ENCODE measurements at places on chromosomes 3 and 15.

GRCh38 chr15:51114437-51115119, 19.9 kb upstream of the TNFAIP8L3 start:
- no peak for DNase-seq

GRCh38 chr3:43692085-43692855, 1.5 kb downstream of the ABHD5 start:
- DNase-seq = no peak

GRCh38 chr3:150970665-150971324, 1.7 kb downstream of the CLRN1 start:
- DNase-seq = no peak

- no peak for DNase-seq
Observed at GRCh38 chr15:62495670-62496614, 330.9 kb upstream of the C2CD4B start.

GRCh38 chr3:147937341-147937740, 528.2 kb downstream of the ZIC1 start:
- no peak for DNase-seq

- no peak for DNase-seq
Observed at GRCh38 chr15:64690578-64691296, 84.7 kb downstream of the RBPMS2 start.

- DNase-seq = no peak
Observed at GRCh38 chr3:39254806-39255449, 24.9 kb downstream of the CX3CR1 start.

DNA sequence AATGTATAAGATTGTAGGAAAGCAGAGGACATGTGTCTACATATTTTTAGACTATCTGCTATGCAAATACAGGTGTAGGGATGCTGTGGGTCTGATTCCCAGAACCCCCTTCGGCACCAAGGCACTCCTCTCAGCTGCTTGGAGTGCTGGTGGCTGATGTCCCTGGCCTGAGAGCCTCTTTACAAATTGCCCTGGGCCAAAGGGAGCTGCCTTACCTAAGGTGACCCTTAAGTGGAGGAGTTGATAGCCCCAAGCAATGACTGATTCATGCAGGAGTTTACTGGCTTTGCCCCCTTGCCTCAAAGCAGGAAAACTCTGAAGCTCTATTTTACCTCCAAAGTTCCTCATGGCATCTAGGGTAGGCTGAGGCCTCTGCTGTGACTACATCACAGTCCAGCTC, 83.0 kb downstream of the ZNF385D start:
- no peak for DNase-seq

DNA sequence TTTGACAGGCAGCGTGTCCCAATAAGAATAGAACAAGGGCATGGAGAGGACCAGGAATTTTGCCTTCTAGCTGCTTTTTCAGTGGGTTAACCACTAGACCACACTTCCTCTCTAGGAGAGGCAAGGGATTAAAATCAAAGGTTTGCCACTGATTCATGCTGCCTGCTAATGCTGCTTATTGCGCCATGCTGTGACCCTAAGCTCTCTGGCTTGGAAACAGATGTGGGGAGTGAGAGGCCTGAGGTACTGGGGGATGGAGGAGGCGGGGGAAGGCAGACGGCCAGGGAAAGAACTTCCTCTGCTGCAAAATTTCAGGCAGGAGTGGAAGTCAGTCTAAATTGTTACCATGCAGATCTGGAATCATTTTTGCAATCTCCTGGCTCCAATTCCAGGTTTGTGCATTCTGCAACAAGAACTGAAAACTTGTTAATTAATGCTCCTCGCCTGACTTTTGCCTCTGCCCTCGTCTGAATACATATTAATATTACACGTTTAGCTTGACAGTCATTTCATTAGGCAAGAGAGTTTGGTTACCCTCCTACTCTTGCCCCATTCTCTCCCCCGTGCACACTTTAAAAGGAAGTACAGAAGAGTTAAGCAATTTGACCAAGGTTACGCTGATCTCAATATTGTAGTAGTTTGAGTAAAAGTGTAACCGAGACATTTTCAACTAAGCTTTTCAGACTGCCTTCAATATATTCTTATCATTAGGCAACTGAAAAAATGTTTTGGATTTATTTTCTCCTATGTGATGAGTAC, 121.7 kb upstream of the SPRED1 start:
- no peak for DNase-seq

GRCh38 chr3:177459401-177459800, 262.1 kb upstream of the TBL1XR1 start:
- no peak for DNase-seq

- DNase-seq = no peak
Observed at GRCh38 chr15:90530250-90531051, 728 bp downstream of the CRTC3 start.

- no peak for DNase-seq
Observed at GRCh38 chr15:77224352-77224751, 153.4 kb upstream of the TSPAN3 start.

DNA sequence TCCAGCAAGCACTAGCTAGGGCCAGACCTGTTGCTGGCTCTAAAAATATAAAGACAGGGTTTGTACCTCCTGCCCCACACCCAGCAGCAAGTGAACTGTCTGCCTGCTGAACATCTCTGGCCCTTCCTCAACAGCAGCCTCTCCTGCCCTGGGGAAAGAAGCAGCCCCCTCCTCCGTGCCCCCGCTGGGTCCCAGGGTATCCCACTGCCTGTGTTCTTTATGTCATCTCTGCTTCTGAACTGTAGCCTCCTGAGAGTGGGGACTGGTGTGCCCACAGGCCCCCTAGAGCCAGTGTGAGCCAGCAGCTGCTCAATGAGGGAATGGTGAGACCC, 54.5 kb downstream of the ACAD9 start:
- DNase-seq = no peak

GRCh38 chr3:177367788-177368187, 170.5 kb upstream of the TBL1XR1 start:
- DNase-seq = no peak

- no peak for DNase-seq
Observed at GRCh38 chr3:99094606-99095005, 193.1 kb upstream of the DCBLD2 start.

DNA sequence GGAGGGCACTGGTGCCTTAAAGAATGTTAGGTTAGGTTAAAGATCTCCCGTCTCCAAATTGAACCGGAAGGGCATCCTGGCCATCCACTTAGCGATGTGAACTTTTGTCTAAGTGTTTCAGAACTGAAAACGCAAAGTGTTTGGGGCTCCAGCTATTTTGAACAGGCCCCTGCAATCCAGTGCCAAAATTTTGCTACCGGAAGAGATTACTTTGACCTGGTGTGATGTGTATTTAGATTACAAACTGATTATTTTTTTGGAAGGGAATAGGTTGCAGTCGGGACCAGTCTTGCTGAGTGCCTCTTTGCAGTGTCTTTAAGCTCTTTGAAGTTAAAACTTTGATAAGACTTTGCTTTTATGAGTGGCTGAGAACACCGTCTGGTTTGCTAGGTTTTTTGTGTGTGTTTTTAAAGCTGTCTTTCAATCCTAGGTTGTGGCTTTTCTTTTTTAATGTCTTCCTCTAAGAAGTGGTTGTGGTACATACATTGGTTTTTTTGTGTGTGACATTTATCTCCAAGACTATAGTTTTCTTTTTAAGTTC, 179.6 kb downstream of the OR4M2 start:
- no peak for DNase-seq

DNA sequence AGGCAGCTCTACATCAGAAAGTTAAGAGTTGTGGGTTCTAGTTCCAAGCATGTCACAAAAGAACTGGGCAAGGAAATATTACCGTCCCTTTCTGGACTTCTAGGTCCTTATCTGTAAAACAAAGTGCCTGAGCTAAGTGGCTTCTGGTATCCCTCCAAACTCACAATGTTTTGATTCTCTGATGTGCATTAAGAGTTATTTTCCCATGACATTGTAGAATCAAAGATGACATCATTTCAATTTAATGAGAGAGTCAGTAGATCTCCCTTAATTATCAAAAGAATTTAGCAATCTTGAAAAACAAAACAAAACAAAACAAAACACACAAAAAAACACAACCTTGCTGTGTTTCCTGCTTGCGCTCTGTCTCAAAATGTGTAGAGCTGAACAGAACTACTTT, 88.7 kb downstream of the DUT start:
- DNase-seq = no peak

- no peak for DNase-seq
Observed at GRCh38 chr3:56769116-56769707, 32.5 kb downstream of the ARHGEF3 start.

- DNase-seq = no peak
Observed at GRCh38 chr15:64134345-64134829, 17.1 kb upstream of the SNX22 start.

DNA sequence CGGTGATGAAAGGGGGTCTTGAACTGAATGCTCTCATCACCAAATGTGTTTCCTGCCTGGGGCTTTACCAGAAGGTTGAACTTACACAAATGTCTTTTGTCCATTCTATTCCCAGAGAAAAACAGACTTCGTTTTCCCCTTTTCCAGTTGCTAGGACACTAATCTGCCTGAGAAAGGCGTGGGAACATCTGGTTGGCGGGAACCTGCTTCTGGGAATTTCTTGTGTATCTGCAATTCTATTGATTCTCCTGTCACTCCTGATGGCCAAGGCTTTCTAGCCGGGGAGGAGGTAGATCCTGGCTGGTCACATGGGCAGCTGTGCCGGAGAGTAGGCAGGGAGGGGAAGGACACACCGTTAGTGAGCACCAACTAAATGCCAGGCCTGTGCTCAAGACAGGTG, 31.1 kb upstream of the CCDC174 start:
- no peak for DNase-seq

- no peak for DNase-seq
Observed at GRCh38 chr3:127802606-127803005, 19.7 kb downstream of the MGLL start.

DNA sequence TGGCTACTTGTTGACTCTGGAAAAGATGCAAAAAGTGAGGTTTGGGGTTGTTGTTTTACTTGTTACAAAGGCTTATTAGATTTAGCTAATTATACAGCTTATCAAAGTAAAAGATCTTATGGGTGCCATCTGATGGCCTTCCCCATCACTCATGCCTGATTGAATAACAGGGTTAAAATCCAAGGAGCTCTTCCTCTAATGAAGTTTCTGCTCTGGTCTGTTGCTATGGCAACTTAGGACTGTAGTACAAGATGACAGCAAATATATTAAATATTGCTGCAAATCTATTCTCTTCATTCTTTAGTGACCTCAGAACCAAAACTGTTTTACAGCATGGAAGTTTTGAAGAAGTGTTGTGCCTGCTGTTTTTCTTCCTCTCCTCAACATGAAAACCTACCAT, 45.6 kb upstream of the SRGAP3 start:
- DNase-seq = no peak

GRCh38 chr3:156741935-156742334, 67.5 kb downstream of the TIPARP start:
- no peak for DNase-seq

- no peak for DNase-seq
Observed at GRCh38 chr3:57444469-57444868, 99.7 kb downstream of the DNAH12 start.

DNA sequence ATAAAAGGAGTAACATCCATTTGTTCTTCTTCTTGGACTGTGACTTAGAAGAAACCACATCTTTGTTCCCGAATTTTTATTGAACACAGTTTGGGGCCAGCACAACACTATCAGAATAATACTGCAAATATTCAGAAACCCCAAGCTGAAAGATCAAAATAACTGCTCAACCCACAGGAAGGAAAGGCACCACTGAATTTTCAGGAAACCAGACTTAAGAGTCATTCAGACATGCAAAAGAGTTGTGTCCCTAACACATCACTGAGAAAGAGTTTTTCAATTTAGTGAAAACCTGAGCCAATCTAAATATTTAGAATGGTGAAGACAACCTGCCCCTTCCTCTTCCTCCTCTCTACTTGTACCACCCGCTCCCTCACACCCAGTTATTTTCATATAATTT, 295.0 kb upstream of the RORA start:
- DNase-seq = no peak

DNA sequence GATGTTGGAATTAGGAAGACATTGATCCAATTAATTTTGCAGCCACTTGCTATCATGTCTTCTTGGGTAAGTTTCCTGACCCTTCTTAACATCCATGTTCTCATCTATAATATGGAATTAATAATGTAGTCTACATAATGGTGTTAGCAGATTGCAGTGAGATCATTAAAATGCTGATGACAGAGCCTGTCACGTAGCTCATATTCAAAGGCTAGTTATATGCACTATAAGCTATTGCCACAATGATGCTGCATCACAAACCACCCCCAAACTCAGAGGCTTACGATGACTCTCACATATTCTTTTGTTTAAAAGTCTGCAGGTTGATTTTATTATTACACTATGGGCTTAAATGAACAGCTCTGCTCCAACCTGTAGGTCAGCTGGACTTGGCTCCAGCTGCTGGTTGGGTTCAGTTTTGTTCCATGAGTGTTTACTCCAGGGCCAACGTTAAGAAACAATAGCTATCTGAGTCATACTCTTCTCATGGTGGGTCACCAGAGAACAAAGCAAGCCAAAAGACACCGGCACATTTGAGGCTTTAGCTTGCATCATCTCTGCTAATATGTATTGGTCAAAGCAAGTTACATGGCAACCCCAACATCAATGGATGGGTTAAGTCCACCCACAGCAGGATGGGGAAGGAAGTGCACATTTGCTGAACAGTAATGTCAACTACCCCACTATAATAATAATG, 250.0 kb upstream of the SLCO3A1 start:
- DNase-seq = no peak

GRCh38 chr15:56792211-56792610, 58.9 kb upstream of the ZNF280D start:
- no peak for DNase-seq

GRCh38 chr3:15148614-15149013, 49.7 kb upstream of the RBSN start:
- DNase-seq = no peak

GRCh38 chr15:58908550-58909309, 24.7 kb downstream of the SLTM start:
- no peak for DNase-seq

GRCh38 chr15:35281515-35281914, 196.4 kb upstream of the NANOGP8 start:
- no peak for DNase-seq

DNA sequence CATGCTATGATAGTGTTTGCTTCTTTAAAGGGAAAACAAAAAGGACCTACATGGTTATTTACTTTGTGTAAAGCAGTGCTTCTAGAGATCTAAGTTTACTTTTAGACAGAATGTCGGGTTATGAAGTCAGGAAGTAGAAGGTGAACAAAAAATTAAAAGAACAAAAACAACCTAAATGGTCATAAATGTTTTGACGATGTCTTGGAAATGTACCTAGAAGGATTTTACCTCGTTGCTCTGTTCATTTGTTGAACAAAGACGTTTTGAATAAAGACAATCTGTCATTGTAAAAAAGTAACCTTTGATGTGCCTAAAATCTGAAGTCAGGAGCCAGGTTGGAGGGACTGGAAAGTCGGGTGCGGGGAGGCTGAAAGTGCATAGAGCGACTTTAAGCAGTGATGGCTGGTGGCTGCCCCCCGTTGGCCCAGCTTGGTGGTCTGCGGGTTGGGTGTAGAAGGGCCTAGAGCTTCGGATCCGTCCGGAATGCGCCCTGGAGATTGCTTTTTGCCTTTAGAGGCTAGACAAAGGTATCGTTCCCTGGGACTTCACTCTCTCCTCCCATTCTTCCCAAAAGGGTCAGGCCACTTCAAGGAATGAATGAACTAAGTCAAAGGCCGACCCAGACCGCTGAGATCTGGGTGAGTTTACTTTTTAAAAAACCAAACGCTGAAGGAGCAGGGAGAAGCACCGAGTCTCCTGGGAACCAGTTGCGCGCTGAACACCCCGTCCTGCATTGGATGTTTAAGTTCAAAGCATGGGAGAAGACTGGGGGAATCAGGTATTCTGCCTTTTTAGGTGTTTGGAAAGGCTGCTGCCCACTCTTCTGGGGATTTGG, 2.1 kb downstream of the SOX14 start:
- DNase-seq = no peak
